Islet precursor cell (in vitro differentiated cells): ENCODE measurements at places on chromosomes 4 and X.

DNA sequence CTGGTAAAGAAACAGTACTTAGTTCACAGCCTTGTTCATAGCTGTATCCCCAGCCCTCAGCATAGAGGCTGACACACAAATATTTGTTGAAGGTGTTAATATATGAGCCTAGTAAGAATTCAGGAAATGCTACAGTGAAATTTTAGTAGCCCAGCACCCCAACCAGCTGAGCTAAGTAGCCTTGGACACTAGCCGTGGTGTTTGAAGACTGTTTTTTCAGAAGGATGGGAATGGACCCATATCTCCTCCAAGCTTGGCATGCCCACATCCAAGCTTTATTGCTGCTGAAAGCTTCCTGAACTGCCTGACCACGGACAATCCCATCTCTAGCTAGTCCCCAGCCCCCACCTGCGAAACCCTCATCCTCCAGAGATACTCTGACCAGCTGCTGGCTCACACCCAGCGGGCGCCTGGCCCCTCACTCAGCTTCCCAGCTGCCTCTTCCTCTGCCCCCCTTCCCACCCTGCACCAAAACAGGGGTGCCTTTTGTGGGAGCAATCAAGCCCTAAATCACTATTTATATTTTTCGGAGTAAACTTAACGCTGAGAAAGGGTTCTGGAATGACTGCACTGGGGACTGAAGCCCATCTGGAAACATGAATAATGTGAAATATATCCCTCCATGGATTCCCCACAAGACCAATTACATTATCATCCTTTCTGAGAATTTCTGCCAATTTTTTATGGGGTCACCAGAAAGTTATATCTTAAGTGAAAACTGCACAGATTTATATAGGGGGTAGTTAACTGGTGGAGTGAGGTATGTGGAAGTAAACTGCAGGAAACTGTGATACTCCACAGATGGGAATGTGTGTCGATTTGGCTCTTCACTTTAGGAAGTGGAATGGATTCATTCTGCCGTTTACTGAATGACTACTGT, 41.1 kb upstream of the CBR4 start:
- DNase-seq, result no peak

DNA sequence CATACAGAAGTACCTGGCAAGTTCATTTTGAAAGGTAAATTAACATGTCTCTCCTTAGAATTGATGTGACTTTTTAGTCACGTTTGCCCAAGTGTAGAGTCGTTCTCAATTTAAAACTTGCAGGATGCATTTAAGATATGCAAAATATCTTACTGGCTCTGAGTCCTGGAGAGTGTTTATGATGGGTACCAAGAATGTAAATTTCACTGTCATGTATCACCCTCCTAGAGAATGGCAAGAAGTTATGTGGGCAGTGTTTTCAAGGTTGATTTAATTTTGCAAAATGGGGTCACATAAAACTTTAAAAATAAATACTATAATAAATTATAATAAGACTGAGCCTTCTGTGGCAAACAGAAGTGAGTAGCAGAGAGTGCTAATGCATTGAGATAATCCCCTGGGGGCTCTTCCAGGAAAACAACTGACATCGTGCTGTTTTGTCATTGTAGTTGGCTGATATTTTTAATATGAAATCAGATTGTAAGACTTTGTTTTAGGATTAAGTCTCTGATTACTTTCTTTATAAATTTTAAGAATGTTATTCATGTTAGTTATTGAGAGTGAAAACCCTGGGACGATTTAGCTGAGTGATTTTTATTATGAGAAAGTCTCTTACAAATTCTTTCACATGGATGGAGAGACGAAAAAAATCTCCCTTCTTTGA, 103.0 kb downstream of the AFF1 start:
- DNase-seq, result no peak

DNA sequence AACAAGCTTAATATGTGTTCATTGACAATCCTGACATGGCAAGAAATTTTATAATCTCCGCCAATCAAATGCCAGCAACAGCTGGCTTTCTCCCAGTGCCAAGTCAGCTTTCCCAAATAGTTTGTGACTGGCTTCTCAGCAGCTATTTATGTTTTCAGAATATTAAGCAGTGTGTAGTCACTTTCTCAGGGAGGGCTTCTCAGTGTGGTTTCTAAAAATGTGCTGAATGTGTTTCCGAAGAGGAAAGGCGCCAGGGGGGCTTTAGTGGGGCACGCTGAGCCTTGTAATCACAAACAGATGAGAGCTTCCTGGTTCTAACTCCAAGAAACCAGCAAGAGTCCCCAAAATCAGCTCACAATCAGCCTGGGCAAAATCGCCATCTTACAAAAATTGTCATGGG, 258.7 kb upstream of the CPEB2 start:
- no peak for DNase-seq

DNA sequence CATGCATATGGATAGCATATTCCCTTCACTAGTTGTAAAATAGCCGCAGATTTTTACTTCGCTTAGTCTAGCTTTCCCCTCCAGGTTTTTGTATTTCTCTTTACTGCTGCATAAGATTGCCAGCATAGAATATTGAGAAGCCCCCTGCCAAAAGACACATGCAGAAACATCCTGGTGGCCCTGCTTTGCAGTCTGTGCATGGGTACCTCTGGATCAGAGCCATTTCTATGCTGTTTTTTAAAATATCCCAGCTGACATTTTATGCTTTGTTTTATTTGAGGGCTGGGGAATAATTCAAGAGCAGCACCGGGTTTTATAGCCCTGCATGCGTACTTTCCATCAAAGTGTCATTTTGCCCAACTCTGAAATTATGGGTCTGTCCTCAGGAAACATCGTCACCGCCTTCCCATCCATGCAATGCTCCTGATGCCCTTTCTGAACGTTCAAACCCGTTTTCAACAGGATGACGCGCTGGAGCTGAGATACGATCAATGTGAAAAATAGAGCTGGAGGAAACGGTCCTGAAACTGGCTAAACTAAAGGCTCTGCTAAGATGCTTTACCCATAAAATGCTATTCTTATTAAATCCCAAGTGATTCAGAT, 314.3 kb downstream of the EVC2 start:
- no peak for DNase-seq
